ENCODE measurements at places on chromosomes 1 and 21.

- peak; percentile 83 for DNase-seq
Measured at GRCh38 chr1:94755675-94756074, 64.5 kb upstream of the SLC44A3 start.

- no peak for DNase-seq
Measured at GRCh38 chr1:39328095-39328494, 123.6 kb downstream of the MACF1 start.

GRCh38 chr1:248787430-248787829 is 31.9 kb upstream of the LYPD8 start:
- DNase-seq = no peak

- no peak for DNase-seq
Measured at GRCh38 chr1:15218287-15219279, 28.4 kb upstream of the FHAD1 start.

GRCh38 chr1:23376890-23377811 is 7.5 kb upstream of the ZNF436 start:
- no peak for DNase-seq

GRCh38 chr1:156524481-156524869 is 23.9 kb upstream of the MEF2D start:
- DNase-seq = no peak

GRCh38 chr1:215475796-215476481 is 91.2 kb upstream of the KCTD3 start:
- DNase-seq = no peak

DNA sequence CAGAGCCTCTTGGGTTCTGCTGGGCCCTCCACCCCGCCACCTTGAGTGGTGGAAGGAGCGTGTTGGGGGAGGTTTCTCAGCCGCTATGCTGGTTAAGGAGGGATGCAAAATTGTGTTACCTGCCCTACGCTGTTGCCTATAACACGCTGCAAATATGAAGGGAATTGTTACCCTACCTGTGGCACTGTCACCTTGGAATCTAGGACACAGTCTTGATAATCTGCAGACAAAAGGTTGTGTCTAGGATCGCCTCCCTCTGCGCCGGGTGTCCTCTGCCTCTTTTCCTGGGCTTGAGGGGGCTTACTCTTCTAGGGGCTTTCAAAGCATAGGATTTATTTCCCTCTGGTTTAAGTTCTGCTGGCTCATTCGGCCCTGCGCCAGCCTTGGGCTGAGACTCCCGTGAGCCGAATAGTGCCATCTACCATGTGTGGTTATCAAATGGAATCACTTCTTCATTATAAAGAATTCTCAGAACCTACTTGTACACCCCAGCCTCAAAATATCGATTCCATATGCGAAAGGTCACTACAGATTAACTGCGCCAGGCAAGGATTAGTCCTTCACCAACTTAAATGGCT is 697 bp downstream of the SLC22A15 start:
- no peak for DNase-seq

- no peak for DNase-seq
Measured at GRCh38 chr1:201786824-201787223, 42.1 kb upstream of the IPO9 start.

- DNase-seq = no peak
Measured at GRCh38 chr1:210624722-210625121, 296.0 kb downstream of the HHAT start.

- no peak for DNase-seq
Measured at GRCh38 chr1:185495898-185496297, 178.9 kb upstream of the IVNS1ABP start.

GRCh38 chr1:228837817-228838716 is 102.8 kb downstream of the RHOU start:
- DNase-seq = peak; percentile 49

DNA sequence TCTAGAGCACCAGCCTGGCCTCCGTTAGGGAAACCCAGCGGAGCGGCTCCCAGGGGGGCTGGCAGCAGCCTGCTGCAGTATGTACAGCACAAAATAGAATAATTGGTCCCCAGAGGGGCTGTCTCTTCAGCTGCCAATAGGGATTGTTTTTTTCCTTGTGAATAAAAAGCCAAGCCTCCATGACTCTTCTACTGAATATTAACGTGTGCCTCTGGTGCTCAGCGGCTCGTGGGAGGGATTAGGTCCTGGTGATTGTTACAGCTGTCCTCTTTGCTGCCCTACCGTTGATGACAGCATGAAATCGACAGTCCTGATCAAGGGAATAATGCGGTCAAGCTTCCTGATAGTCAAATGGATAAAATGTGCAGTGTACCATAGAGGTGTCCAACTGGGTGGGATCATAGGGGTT is 190.7 kb upstream of the RUNX1 start:
- DNase-seq = no peak

DNA sequence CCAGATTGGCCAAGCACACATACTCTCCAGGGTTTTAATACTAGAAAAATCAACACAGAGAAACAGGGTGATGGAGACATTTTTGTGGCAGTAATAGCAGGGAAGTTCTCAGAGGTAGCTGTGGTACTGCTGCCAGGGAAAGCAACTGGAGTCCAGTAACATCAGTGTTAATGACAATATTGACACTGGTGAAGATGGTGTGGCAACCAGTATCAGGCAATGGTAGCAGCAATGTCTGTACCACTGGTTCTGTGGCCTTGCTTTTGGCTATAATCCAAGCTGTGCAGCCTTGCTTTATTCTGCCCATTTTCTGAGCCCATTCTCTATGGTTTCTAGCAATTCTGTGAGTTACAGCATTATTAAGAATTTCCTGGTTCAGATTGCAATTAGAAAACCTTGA is 1.6 kb upstream of the SNX7 start:
- no peak for DNase-seq

DNA sequence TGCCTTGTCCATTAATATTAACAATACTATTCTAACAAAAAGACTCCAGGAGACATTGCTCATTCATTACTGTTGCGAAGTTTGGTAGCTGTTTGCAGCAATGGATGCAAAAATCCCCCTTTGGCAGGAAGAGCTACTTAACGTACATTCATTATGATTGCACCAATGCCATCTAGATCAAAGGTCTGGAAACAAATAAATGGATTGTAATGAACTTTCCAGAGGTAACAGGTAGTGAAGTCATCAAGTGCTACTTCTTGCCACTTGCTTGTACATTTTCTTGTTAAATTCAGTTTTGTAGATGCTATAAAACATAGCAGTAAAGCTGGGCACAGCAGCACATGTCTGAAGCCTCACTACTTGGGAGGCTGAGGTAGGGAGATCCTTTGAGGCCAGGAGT is 93.9 kb downstream of the DDAH1 start:
- DNase-seq = no peak

- DNase-seq = no peak
Measured at GRCh38 chr1:44645476-44646244, 28.6 kb downstream of the TMEM53 start.

- no peak for DNase-seq
Measured at GRCh38 chr1:227323171-227323966, 5.1 kb upstream of the CDC42BPA start.

DNA sequence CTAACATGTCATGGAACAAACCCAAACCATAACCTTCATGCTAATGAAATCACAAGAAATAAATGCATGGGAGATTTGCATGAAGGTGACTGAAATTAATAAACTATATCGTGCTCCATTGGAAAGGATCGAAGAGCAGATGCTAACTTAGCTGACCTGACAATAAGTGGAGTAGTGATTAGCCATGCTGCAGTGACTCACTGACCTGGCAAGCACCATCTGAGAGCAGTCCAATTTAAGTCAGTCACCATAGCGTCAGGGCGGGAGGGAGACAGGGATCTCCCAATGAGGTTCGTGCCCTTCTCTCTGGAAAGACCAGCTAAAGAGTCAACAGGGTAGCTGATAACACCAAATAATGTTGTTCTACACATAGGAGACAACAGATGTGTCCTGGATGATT is 21.5 kb downstream of the OLIG2 start:
- DNase-seq = no peak

- DNase-seq = no peak
Measured at GRCh38 chr1:81170721-81171120, 630.0 kb upstream of the ADGRL2 start.

DNA sequence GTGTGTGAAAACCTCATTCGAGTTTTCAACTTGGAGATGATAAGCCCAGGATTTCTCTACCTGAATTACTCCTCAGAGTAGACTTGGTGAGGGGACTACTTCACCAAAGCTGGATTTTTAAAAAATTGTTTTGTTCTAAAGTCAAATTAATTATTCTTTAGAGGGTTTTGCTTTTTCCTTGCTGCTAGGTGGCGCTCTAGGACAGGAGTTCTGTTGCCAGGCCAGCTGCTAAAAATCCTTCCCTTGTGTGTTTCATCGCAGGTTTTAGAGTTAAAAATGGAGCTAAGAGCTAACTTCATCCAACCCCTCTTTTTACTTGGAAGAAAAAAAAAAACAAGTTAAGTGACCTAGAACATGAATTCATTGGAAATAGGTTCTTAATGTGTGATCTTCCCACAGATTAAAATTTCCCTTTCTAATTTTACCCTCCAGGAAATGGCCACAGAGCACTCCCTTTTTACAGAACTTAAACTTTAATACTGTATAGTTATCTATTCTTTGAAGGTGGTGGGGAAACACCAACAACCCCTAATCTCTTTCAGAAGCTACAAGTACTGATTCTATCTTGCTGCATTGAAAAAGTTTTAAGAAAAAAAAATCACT is 36.7 kb upstream of the FAM163A start:
- peak; percentile 75 for DNase-seq

DNA sequence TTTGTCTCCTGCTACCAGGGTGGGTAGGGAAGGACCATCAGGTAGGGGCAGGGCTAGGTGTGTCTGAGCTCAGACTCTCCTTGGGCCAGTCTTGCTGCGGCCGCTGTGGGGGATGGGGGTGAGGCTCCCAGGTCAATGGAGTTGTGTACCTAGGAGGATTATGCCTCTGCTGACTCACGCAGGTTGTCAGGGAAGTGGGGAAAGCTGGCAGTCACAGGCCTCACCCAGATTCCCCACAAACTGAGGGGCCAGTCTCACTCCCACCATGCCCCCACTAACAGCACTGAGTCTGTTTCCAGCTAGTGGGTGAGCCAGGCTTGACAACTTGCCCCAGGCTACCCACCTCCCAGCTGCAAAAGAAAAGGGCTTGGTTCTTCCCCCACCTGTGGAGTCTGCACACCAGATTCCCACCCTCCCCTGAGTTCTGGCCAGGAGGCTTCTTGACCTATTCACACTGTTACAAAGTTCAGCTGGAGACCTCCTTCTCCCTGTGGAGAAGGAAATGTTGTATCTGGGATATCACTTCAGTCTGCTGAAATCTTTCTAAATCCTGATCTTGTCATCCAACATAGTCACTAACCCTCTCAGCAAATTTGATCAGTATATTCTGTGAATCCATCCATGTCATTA is 69.2 kb upstream of the GJA8 start:
- DNase-seq = no peak

GRCh38 chr1:212920896-212921295 is 29.4 kb upstream of the VASH2 start:
- peak; percentile 29 for DNase-seq

DNA sequence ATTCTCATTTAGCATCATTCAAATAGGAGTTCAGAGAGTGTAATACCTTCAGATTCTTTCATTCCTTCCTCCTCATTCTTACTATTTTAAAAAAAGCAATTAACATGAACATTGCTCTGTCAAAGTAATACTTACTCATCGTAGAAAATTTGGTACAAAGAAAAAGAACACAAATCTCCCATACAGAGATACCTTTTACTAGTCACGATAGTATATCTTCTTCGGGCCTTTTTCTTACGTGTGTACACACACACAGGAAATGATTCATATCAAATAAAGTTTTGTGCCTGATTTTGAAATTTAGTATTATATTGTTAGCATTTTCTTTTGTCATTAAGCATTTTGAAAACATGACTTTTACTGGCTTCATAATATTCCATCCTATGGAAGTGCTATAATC is 52.9 kb downstream of the NCF2 start:
- no peak for DNase-seq

GRCh38 chr1:181255270-181255929 is 166.9 kb downstream of the IER5 start:
- no peak for DNase-seq

DNA sequence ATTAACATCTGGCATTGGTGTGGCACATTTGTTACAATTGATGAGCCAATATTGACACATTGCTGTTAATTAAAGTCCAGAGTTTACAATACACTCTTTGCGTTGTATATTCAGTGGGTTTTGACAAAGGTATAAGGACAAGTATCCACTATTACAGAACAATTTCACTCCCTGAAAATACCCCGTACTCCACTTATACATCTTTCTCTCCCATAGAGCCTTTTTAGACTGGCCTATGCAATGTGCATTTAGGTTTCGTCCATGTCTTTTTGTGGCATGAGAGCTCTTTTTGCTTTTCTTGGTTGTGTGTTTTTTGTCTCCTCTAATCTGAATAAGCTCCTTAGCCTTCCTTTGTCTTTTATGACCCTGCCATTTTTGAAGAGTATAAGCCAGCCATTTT is 40.6 kb upstream of the TSNAX start:
- no peak for DNase-seq

DNA sequence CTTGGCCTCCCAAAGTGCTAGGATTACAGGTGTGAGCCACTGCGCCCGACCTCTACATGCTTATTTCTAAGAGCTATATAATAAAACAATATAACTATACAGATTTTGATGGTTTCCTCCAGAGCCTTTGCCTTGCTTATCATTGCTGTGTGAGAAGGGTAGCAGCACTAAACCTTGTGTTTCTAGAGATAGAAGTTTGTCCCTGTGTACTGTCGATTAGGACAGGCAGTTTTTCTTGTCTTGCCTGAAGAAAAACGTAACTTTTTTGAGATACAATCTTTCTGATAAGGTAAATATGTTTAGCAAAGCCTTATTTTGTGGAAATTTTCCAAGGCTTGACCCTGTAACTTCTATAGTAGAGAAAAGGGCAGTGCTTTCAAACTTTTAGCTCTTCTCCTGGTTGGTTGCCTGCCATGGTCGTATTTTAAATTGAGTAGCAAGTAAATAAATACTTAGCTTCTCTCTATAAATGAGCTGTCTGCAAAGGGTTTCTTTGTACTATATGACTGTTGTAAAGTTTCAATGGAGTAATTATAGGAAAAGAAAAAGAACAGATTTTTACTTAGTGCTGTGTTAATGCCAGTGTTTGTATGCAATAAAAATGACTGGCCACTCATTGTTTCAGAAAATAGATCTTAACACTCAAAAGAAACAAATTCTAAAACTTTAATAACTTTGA is 86.4 kb upstream of the CACYBP start:
- DNase-seq = peak; percentile 83

GRCh38 chr1:84271441-84272151 is 29.9 kb upstream of the SAMD13 start:
- no peak for DNase-seq

DNA sequence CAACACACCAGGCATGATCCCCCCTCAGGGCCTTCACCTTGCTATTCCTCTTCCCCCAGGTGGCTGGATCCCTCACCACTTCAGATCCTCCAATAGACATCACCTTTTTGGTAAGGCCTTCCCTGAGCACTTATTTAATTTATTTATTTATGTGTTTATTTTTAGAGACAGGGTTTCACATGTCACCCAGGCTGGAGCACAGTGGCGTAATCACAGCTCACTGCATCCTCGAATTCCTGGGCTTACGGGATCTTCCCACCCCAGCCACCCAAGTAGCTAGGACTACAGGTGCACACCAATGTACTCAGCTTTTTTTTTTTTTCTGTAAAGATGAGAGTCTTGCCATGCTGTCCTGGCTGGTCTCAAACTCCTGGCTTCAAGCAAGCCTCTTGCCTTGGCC is 17.2 kb downstream of the KCNN3 start:
- no peak for DNase-seq

Data from erythroblast (primary cell).